Activated CD4-positive, alpha-beta memory T cell treated with anti-CD3 and anti-CD28 coated beads, Interleukin-2, amount 10 ng/mL, durations not matched to agents 7 days and 5 days (primary cell): ENCODE measurements at places on chromosomes 11 and 22.
A peak's percentile ranks its signal among the peaks of the same experiment; 100 is the strongest.

- peaks cover 13% of the 10 kb centered on the region for H3K4me1 ChIP-seq
- peaks cover 16% of the 10 kb centered on the region for H3K27me3 ChIP-seq
- H3K27ac ChIP-seq = no peak overlapping the region
- DNase-seq = no peak
- H3K36me3 ChIP-seq = no peaks in the 10 kb centered on the region
These were observed 6.9 kb downstream of the SBF2 start for GRCh38 chr11:10287140-10287539.

DNA sequence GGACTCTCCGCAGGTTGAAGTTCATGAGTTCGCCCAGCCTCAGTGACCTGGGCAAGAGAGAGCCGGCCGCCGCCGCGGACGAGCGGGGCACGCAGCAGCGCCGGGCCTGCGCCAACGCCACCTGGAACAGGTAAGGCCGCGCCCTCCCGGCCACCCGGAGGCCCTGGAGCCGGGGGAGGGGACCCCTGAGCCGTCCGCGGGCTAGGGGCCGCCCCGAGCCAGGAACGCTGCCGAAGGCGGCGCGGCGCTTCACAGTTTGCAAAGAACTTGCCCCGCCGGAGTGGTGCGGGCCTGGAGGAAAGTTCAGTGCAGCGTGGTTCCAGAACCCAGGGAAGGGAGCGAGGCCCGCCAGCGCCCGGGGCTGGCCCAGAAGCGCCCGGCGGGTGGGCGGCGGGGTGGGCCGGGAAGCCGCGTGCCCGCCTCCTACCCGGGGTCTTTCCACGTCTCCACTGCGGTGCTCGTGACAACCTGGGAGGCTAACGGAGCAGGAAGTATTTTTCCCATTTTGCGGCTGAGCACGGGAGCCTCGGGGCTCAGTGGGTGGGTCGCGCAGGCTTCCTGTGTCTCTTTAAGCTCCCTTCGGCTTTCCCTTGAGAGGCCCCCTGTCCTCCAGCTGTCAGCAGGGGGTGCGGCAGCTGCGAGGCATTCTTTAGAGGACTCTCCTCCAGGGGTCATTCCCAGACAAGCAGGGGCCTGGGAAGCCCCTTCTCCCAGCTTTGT is 635 bp downstream of the PRR5 start:
- no peak overlapping the region for H3K27ac ChIP-seq
- H3K27me3 ChIP-seq = peaks cover 2% of the 10 kb centered on the region
- DNase-seq = no peak

GRCh38 chr11:118437208-118438125 is 1.2 kb downstream of the KMT2A start:
- peak overlapping the region; percentile 91 for H3K27ac ChIP-seq
- peaks cover 56% of the 10 kb centered on the region for H3K4me1 ChIP-seq
- no peaks in the 10 kb centered on the region for H3K27me3 ChIP-seq
- peaks cover 39% of the 10 kb centered on the region for H3K36me3 ChIP-seq

DNA sequence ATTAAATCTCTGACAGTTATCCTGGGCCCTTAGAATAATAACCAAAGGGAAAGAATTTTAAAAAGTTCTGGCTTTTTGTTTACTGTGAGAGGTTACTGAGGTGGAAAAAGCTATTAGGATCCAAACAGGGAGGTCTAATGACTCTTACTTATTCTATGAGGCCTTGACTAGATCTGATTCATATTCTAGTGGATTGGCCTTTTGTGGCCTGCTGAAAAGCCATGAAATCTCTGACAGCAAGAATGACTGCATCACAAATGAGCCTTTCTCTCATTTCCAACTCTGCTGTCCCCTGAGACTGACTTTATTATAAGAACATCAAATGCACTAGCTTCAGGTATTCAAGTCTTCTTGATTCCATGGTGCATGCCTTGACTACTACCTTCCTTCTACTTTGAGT is 1797.6 kb downstream of the LRRC4C start:
- H3K27me3 ChIP-seq = no peaks in the 10 kb centered on the region
- DNase-seq = no peak
- no peaks in the 10 kb centered on the region for H3K4me1 ChIP-seq
- H3K36me3 ChIP-seq = no peaks in the 10 kb centered on the region
- H3K4me3 ChIP-seq = no peak overlapping the region
